Glomerular endothelial cell (primary cell): ENCODE measurements at places on chromosomes 6 and 20. TPM values are rescaled to one million over a fixed set of nuclear protein-coding genes. Genes with fewer than 3 reads are reported as not detected.

The HBS1L gene
- total RNA-seq, result 42.1 and 56.9 TPM in 2 replicates

The OPN5 gene
- total RNA-seq, result not detected in 2 replicates

The C20orf141 gene
- total RNA-seq, result not detected in 2 replicates

DNA sequence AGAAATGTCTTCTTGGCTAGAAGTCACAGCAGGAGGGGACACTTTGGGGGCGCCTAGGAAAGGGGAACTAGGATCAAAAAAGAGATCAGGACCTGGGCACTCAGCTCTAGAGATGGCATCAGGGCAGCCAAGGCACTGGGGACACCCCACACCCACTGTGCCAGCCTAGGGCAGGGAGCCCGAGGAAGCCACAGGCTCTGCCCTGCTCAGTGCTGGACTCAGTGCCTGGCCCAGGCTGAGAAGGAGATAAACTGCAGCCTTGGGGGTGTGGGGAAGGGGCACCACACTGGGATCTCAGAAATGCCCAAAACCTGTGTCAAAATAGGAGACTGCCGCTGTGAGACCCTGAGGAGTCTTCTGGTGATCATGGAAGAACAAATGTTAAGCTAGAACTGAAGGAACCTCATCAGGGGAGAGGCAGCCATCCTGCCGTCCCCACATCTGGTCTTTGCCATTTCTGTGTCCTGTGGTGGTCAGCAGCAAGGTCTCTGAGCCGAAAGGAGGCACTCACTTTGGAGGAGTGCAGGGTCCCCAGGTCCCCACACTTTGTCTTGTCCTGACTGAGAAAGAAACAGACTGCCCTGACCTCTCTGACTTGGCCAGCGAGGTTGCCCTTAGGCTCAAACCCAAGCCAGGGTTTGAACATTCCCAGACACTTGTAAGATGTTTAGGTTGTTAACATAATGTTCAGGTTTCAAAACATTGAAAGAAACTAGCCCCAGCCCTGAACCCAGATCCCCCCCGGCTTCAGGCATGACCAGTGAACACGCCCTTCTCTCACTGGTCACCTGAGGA lies 2.3 kb downstream of the ARFRP1 start:
- DNase-seq, result no peak

- DNase-seq, result no peak
Measured at GRCh38 chr6:117417851-117418250, 7.9 kb downstream of the ROS1 start.

GRCh38 chr6:163463795-163464194 lies 49.3 kb downstream of the QKI start:
- no peak for DNase-seq

- no peak for DNase-seq
Measured at GRCh38 chr20:59171986-59172385, 8.4 kb downstream of the ZNF831 start.

DNA sequence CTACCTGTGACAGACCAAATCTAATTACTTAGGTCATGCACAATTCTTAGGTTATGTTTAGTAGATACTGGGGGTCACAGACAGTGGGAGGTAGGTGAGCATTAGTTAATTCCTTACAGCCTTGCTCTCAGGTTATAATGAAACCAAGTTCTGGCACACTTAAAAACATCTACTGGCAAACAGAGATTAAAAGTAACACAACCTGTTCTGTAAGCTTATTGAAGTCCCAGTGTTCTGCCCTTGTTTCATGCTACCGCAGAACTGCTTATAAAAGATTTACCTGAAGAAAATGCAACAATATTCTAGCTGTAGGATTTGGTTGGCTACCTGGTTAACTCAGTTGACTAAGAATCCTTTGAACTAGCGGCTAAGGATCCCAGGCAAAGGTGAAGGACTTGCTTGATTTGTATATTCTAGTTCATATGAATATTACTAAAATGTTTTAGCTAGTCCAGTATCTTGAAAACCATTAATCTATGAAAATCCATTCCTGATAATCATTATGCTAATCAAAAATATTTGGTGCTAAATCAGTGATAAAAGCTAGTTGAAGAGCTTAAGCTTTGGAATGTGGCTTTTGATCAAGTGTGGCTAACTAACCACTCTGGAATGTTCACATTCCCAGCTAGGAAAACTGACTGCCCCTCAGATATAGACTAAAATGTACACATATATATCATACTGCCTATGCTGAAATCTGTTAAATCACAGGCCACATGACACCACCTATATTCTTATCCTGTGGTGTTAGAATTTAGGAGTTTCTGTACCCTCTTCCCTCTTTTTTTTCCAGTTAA lies 7.2 kb downstream of the PEX3 start:
- DNase-seq, result no peak
